ENCODE measurements at places on chromosomes 5 and 9.

GRCh38 chr9:92668746-92669526 lies 995 bp downstream of the IPPK start:
- no peak for DNase-seq

DNA sequence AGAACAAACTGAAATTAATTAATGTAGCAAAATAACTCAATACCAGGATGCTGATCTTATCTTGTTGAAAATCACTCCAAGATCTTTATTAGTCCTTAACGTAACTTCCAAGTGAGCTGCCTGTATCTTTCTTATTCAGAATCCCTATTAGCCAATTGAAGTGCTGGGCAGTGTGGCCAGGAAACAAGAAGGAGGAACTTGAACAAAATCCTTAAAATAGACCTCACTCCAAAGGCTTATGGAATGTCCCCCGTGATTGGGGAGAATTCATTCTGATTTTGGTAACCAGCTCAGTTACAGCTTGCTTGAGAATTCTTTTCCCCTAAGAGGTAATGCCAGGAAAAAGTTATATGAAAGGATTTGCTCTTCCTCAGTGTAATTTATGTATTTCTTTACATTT lies 171.0 kb downstream of the DEPDC1B start:
- no peak for DNase-seq

DNA sequence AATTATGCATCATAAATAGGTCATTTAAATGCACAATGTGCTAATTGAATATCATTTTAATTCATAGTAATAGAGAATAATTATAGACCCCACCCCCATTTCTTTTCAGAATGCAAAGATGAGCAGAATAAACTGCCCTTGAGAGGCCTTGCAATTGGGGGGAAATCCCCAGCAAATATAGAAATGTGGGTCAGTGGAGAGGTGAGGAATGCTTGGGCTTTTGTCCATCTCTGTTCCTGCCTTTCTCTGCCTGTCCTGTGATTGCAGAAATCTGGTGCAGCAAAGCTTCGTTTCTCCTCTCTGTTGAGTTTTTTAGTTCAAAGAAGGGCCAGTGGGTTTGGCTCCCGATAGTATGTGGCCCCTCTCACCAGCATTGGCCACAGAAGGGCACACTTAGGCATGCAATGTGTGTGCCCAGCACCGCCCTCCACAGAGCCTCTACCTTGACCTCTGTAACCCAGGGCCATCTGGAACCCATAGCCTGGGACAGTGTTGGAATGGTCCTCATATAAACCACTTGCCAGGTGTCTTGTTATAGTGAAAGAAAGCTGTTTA lies 164.2 kb downstream of the SEMA6A start:
- no peak for DNase-seq

DNA sequence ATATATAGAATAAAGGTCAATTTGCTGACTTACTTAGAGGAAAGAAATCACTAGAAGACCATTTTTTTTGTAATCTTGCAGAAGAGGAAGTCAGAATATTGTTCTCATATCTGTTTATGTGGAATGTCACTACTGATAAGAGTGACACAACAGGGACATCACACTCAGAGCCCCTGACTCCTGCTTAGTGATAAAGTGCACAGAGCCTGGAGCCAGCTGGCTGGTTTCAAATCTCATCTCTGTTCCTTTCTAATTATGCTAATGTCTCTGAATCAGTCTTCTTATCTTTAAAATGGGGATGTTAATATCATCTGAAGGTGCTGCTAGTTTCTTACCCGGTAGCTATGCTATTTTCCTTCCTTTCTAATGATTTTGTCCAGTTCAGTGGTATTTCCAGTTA lies 58.6 kb upstream of the LIFR start:
- no peak for DNase-seq

DNA sequence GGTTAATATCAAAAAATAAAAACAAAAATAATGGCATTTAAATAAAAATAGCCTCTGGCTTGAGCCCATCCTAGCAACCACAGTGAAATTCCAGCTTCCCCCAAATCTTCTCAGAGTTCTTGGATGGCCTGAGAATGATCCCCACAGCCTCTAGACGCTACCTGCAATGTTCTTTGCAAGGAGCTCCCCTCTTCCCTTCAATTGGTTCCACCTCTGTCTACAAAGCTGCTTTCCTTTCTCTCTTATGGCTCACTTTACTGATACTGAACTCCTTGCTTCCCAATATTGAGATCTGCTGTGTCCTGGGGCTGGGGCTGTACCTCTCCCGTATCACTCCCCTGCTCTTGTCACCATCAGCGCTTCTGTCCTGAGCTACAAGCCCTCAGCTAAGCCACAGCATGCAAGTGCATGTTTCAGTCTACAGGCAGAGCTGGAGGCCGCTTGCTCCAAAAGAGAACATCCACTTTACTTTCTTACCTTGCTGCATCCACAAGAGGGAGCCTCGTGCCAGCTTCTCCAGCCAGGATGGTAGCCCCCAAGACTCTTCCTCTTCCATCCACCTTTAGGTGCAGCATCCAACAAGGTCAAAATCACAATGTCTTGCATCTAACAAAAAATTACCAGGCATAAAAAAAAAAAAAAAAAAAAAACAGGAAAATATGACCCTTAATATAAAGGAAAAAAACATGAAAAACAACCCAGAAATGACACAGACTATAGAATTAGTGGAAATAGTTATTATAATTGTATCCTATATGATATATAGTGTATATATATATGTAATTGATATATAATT lies 57.4 kb upstream of the PRSS3 start:
- peak; percentile 59 for DNase-seq

DNA sequence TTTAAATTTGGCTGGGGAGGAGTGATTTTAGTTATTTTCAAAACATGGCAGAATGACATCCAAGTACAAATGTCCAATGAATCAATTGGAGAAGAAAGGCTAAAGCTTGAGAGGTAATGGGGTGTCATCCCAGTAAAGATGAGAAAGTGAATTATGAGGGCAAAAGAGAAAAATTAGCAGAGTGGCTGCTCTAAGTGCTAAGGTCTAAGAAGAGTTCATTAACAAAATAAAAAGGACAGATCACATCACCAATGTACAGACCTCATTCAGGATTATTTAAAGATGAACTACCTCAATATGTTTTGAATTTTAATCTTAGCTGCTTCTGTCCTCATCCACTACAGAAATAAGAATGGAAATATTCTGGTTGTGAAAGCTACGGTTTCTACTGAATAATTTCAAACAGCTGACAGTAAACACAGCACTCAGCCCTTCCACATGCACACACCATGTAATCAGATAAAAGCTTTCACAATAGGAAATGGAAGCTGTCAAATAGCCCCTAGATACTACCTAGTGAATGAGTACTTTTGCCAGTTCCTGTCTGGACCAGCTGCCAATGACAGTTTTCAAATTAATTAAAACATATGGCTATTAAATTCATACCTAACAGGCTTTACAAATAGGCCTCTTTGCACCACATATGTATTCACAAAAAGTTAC lies 171.5 kb downstream of the SSBP2 start:
- DNase-seq, result no peak

DNA sequence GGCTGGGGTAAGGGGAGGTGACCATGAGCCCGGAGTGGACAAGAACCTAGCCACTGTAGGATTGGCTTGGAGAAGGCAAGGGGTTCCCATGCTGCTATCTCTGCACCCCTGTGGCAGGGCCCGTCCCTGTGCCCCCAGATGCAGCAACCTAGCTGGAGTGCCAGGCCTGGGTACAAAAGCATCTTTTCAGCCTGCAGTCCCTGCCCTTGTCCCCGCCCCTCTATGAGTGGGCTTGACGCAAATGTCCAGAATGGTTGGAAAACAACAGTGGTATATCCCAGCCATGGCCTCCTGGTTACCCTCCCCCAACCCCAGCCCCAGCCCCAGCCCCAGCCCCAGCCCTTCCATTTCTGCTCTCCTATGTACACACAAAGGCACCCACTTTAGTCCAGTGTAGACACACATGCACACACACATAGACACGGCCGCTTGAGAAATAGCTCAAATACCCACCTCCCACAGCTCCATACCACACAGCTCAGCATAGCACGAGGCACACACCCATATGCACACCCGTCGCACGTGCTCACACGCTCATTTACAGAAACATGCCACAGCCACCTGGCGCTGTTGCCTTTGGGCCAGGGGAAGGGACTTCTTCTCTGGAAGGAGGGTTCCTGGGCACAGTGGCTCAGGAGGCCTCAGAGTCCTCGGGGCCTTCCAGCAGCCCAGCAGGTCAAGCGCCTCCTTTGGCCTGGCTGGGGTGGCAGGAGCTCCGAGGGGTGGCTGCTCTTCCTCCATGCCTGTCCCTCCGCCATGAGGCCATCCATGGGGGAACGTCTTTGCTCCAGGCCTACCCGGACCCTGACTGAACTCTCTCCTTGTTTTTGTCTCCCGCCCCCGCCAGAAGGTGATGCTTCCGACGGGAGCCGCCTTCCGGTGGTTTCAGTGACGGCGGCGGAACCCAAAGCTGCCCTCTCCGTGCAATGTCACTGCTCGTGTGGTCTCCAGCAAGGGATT lies 34.1 kb downstream of the CXXC5 start:
- no peak for DNase-seq

GRCh38 chr5:76608833-76609232 lies 14.4 kb downstream of the F2RL2 start:
- no peak for DNase-seq

- no peak for DNase-seq
Observed at GRCh38 chr5:128253161-128253560, 169.6 kb downstream of the SLC12A2 start.

- DNase-seq, result no peak
Observed at GRCh38 chr9:75636427-75637045, 253.9 kb upstream of the PCSK5 start.

GRCh38 chr9:34413231-34413852 lies 36.6 kb upstream of the MYORG start:
- DNase-seq, result no peak

- no peak for DNase-seq
Observed at GRCh38 chr5:68229416-68229815, 13.9 kb downstream of the PIK3R1 start.

- no peak for DNase-seq
Observed at GRCh38 chr9:341634-342421, 127.2 kb downstream of the DOCK8 start.

GRCh38 chr9:7265181-7265580 lies 507.4 kb downstream of the KDM4C start:
- no peak for DNase-seq

DNA sequence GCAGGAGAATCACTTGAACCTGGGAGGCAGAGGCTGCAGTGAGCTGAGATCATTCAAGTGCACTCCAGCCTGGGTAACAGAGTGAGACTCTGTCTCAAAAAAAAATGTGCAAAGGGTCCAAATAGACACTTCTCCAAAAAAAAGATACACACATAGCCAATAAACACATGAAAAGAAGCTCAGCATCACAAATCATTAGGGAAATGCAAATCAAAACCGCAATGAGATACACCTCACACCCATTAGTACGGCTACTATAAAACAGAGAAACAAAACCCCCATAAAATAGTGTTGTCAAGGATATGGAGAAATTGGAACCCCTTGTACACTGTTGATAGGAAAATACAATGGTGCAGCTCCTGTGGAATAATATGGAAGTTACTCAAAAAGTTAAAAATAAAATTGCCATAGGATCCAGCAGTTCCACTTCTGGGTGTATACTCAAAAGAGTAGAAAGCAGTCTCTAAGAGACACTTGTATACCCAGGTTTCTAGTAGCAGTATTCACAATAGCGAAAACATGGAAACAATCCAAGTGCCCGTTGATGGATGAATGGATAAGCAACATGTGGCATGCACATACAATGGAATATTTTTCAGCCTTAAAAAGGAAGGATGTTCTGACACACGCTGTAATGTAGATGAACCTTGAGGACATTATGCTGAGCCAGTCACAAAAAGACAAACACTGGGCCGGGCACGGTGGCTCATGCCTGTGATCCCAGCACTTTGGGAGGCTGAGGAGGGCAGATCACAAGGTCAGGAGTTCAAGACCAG lies 57.2 kb upstream of the PPARGC1B start:
- no peak for DNase-seq
